ENCODE measurements at places on chromosomes 6 and 20. TPM values are rescaled to one million over a fixed set of nuclear protein-coding genes. Genes with fewer than 3 reads are reported as not detected.

DNA sequence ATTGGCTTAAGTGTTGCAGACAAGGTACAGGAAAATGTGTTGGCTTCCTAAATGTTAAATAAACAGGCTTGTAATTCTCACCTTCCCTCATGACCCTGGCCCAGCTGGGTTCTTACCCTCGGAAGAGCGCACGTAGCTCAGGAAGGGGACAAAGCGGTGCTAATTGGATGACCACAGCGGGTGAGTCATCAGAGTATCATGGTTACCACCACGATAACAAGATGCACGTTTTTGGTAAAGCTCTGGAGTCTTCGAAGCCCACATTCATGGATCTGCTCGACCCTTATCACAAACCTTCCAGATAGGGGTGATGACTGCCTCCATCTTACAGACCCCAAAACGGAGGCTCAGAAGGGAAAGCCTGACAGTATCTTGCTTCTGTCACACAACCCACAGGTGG lies 32.8 kb downstream of the APCDD1L start:
- no peak for DNase-seq

Gene WFDC12
- total RNA-seq = not detected

GRCh38 chr6:31041372-31041974 lies 31.2 kb downstream of the MUC22 start:
- peak; percentile 72 for DNase-seq

GRCh38 chr6:125658136-125658535 lies 91.3 kb upstream of the HEY2 start:
- DNase-seq = no peak

Gene RUNX2
- not detected for total RNA-seq

Data from Caco-2 (cell line).